ENCODE measurements at places on chromosomes 4 and X.

DNA sequence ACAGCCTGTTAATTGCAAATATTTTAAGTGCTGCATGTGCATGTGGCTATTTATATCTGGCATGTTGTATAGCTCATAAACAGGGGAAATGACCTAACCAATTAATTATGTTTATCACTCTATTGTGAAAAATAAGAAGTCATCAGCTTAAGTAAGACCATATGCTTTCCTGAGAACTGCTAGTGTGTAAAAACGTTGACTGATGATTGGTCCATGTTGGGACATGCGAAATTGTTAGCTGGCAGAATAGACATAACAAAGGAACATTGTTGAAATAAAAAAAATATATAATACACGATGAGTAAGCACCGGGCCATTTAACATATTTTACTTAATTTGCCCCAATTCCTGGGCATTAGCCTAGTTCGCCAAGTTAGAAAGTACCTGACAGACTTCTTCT is 207.5 kb downstream of the ANK2 start:
- no peak for DNase-seq

- DNase-seq, result no peak
Measured at GRCh38 chr4:64407000-64407399, 2.2 kb downstream of the TECRL start.

DNA sequence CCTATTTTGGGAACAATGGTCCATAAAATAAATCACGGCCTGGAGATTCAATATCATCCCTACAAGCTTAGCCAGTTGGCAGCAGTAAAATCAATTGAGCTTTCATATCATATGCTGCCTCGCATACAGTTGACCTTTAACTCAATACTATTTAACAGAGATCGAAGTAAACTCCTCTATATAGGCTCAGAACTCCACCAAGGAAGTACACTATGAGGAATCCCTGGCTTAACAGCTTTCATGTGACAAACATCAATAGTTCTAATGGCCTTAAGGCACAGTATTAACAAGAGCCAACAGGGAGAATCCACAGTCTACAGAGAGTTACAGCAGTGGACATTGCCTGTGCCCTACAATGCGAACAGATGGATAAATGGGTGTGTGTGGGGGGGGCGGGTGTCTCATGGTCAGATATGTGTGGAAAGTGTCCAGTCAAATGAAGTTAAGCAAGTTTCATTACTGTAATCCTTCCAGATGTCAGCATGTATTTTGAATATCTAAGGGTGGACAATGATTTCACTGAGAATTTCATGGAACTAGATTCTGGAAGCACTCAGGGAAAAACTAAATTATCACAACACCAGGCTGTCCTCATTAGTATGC is 98.2 kb upstream of the FAM9B start:
- no peak for DNase-seq

- no peak for DNase-seq
Measured at GRCh38 chr4:13481569-13481968, 2.6 kb downstream of the RAB28 start.

DNA sequence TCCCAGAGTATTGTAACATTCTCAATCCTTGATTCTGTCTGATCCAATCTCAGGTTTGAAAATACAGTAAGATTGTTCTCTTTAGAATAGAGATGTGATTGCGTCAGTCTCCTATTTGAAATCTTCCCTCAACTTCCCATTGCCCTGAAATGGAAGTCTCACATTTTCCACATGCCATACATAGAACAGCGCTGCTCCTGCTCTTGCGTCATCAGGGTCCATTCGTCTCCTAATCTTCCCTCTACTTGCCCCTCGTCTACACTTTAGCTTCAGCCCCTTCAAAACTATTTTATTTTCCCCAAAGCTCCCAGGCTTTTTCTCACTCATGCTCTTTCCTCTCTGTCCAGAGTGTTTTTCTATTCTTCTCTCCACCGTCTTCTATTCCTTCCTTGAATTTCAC is 301.7 kb upstream of the MAGEB2 start:
- DNase-seq, result no peak

- no peak for DNase-seq
Measured at GRCh38 chr4:37431417-37431743, 186.8 kb downstream of the NWD2 start.

GRCh38 chrX:153744210-153745066 is 19.6 kb upstream of the PLXNB3 start:
- no peak for DNase-seq

DNA sequence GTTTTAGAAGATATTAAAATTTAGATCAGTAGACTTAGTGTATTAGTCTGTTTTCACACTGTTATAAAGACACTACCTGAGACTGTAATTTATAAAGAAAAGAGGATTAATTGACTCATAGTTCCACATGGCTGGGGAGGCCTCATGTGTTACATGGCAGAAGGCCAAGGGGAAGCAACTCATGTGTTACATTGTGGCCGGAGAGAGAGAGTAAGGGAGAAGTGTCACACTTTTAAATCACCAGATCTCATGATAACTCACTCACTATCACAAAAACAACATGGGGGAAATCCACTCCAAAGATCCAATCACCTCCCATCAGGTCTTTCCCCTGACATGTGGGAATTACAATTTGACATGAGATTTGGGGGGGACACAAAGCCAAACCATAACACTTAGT is 1159.7 kb upstream of the PCDH7 start:
- no peak for DNase-seq

All from NCI-H748 treated with DMSO at 0.1 percent for 48 hours (cell line).